ENCODE measurements at places on chromosomes 7 and 10.

GRCh38 chr7:47373871-47374451 is 207.9 kb downstream of the TNS3 start:
- DNase-seq: no peak

DNA sequence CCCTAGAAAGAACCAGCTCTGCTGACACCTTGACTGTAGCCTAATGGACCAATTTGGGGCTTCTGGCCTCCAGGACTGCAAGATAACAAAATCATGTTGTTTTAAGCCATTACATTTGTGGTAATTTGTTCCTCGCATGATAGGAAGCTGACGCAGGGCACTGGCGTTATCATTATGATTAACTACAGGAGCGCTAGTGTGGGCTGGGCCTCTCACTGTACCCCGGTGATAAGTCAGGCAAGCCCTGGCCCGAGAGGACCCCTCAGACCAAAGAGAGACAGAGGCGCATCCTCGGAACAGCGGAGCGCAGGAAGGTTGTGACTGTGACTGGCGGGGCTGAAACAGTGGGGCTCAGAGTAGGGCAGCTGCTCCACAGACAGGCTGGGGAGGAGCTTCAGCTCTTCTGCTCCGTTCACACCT is 150.3 kb upstream of the CHST15 start:
- no peak for DNase-seq

- DNase-seq: peak; percentile 6
These were observed 942.5 kb upstream of the ZWINT start for GRCh38 chr10:57303566-57303965.

DNA sequence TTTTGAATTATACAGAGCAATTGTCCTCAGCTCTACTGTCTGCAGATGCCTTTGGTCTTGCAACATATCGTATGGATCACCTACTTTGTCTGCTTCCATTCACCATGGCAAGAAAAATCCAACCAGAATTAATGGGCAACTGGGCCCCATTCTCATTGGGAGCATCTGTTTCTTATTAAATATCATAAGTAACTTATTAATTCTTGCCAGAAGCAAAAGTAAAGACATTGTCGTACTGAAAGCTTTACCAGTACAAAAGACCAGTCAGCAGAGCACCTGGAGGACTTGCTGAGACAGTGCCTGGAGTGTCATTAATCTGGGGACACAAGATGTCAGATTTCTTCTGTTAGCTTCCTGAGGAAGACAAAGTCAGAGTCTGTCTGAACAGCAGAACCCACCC is 404.5 kb downstream of the INHBA start:
- DNase-seq: no peak

DNA sequence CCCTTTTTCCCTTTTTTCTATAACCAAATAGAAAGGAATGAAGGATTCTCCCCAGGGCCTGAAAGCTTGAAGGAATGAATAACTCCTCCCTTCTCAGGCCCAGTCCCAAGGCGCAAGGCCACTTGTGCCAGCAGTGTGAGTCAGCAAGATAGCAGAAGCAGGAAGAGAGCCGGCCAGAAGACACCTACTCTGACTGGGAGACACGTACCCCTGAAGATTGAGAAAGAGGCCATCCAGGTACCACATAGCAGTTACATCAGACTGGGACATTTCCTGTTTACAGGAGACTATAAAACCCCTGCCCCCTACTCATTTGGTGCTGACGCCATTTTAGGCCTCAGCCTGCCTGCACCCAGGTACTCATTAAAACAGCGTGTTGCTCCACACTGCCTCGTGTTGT is 65.5 kb downstream of the LRRC17 start:
- no peak for DNase-seq

Measured in eye (tissue), 1 donor.